ENCODE measurements at places on chromosomes 7 and 10.

- no peak for DNase-seq
Observed at GRCh38 chr10:34824870-34825269, 9.8 kb upstream of the PARD3 start.

- no peak for DNase-seq
Observed at GRCh38 chr10:95543459-95543858, 17.7 kb downstream of the SORBS1 start.

- no peak for DNase-seq
Observed at GRCh38 chr10:30040597-30040996, 18.8 kb downstream of the JCAD start.

DNA sequence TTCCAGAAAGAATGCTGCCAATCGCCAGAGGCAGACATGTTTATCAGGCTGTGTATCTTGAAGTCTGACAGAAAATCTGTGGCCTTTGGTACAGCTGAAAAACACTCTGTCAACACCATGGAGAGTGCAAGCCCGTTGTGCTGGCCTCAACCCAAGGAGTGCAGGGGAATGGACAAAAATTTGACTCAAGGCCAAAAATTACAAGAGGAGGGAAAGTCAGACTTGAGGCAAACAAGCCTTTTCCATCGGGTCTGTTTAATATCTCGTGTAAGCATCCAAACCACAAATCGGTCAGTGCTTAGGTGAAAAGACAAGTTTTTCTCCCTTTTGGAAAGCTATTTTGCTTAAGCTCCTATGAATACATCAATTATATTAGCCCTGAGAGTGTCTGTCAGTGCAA, 305.3 kb upstream of the NFE2L3 start:
- no peak for DNase-seq

DNA sequence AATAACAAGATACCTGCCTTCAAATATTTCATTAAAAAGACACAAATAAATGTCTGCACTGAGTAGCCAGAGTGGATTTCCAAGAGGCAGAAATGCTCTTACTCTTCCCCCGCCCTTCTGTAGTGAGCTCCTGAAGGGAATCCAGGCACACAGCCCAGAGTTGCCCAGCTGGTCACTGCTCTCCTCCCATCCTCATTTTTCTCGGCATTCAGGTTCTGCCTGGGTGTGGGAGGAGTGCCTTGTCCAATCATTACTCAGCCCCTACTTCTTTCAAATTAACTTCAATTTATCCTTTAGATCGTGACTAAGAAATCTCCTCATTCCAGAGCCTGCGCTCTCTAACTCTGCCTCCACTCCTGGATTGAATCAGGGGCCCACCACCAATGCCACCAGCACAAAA, 12.2 kb downstream of the CCDC6 start:
- no peak for DNase-seq

DNA sequence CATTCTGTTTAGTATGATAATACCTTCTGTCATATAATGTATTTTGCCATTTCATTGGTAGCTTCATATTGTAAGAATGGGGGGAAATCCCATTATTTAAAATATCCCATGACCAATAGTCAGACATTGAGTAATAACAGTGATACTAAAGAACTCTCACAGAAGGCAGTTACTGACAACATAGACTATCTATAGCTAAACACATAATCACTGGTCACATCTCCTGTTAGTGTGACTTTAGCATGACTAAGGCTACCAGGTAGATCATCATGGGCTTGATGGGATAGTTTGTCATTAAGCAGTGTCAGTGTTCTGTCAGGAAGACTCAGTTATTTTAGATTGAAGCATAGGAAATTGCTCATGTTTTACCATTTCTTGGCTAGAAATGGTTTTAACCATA, 16.4 kb downstream of the OPN1SW start:
- no peak for DNase-seq

DNA sequence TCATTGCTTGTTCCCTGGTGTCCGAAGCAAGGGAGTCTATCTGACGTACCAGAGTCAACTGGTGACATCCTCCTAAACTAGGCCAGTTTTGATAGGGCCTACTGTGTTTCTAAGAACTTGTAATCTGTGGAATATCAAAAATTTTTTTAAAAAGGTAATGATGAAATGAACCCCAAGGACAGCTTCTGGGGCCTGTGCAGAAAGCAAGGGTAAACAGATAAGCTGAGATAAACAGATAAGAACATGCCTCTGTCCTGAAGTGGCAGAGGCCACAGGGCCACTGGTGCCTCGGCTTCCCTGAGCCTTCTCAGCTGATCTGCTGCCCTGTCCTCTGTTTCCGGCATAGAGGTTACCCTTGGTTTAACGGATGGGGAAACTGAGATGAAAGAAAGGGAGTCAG, 8.8 kb downstream of the GRK5 start:
- DNase-seq, result no peak

GRCh38 chr7:114081606-114082425, 163.0 kb upstream of the PPP1R3A start:
- no peak for DNase-seq

DNA sequence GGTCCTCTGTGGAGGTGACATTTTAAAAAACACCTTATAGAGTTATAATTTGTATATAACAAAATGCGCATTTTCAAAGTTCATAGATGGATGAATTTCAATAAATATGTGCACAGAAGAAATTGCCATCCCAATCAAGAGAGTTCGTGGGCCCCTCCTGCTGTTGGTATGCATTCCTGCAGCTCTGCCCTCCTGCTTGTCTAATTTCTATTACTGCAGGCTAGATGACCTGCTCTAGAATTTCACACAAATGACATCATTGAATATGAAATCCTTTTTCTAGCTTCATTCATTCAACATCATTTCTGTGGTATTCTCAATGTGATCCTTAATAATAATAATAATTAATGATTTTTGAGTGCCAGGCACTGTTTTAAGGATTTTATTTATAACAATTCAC, 348.2 kb downstream of the SDK1 start:
- DNase-seq, result no peak

DNA sequence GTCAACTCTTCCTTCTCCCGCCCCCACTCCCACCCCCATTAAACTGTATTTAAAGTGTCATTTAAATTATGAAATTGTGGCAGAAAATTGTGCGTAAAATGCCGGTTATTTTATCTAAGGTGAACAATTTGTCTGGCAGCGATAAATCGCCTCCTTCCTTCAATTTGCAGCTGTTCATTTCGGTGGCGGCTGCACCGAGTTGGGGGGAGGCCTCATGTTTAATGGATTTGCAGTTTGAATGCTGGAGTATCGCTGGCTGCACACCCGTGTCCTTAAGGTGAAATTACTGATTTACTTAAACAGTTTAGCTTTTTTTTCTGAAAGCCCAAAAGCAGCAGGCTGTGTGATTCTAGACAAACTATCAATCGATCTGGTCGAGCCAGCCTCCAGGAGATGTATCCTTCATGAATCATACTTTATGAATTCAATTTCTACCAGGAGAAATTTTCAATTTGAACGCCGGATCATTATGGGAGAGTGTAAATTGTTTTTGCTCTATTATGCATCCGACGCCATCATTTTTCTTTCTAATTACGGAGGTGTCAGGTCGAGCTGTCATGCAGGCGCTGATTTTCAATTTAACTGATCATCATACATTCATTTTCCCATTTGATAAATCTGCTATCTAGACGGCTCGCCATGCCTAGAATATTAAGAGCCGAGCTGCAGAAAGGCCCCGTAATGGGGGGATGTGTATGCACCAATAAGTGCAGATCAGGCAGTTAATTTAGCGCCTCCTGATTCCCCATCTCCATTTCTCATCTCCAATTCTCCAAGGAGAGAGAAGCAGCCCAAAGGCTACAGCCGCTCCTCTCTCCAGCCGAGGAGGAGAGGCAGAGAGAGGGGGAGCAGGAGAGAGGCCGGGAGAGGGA, 6.5 kb downstream of the UNCX start:
- DNase-seq, result no peak

- no peak for DNase-seq
Observed at GRCh38 chr7:27901028-27901760, 161.2 kb downstream of the TAX1BP1 start.

DNA sequence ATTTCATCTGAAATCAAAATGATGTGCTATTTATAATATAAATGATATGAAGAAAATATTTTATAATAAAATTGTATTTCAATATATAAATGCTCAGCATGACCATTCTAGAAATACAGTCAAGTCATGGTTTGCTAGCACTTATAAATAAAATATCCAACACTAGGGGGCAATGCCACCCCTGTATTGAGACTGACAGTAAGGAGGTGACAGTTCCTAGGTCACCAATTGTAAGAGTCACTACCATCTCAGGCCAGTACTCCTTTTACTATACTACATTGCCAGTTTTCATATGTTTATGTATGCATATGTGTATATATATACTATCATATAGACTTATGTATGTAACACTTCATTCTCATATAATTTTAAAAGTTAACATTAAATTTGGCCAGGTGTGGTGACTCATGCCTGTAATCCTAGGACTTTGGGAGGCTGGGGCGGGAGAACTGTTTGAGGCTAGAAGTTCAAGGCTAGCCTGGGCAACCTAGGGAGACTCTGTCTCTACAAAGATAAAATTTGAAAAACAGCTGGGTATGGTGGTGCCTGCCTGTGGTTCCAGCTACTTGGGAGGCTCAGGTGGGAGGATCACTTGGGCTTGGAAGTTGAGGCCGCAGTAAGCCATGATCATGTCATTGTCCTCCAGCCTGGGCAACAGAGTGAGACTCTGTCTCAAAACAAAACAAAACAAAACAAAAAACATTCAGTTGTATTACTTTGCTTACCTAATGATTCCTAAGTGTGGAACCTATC, 2.4 kb upstream of the CNOT4 start:
- no peak for DNase-seq

DNA sequence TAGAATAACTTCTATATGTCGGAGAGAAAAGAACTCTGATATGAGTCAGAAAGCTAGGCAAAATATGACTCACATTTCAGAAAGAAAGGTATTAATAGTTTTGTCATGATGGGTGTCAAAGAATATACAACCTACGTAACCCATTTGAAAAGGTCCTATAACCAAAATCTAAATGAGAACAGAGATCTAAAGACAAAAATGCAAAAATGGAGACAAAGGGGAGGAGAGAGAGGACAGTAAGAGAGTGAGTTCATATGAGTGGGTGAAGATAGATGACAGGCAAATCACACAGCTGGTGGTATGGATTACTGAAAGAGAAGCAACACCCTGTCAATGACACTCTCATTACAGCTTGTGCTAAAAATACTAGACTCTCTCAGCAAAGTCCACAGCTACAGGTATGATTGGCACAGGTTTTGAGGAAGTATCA, 25.6 kb downstream of the ANKMY2 start:
- DNase-seq, result no peak

All from stimulated activated CD8-positive, alpha-beta memory T cell treated with anti-CD3 and anti-CD28 coated beads, Interleukin-2, amount 100 ng/mL, for 1 hour (primary cell).